ENCODE measurements at places on chromosomes 16 and 17. TPM values are rescaled to one million over a fixed set of nuclear protein-coding genes. Genes with fewer than 3 reads are reported as not detected.

TMEM186 gene
- polyA plus RNA-seq, result 11.8 TPM

FOXN1 gene
- polyA plus RNA-seq, result not detected

HCRT gene
- polyA plus RNA-seq, result not detected

FASN gene
- polyA plus RNA-seq, result 2.7 TPM

CD7 gene
- 193 TPM for polyA plus RNA-seq

CSH1 gene
- polyA plus RNA-seq, result not detected

CA4 gene
- not detected for polyA plus RNA-seq

PMP22 gene
- polyA plus RNA-seq, result not detected

AANAT gene
- polyA plus RNA-seq, result not detected

ANKS3 gene
- 4.3 TPM for polyA plus RNA-seq

LITAFD gene
- not detected for polyA plus RNA-seq

RBFOX1 gene
- polyA plus RNA-seq, result not detected

PPP1R9B gene
- 1.7 TPM for polyA plus RNA-seq

FOXC2 gene
- not detected for polyA plus RNA-seq

GUCY2D gene
- 0.22 TPM for polyA plus RNA-seq

CASKIN1 gene
- polyA plus RNA-seq, result not detected

TEKT5 gene
- not detected for polyA plus RNA-seq

STAT3 gene
- polyA plus RNA-seq, result 166 TPM

MAF gene
- polyA plus RNA-seq, result 2.2 TPM

CUEDC1 gene
- polyA plus RNA-seq, result not detected

KRT14 gene
- not detected for polyA plus RNA-seq

ST6GALNAC1 gene
- 0.28 TPM for polyA plus RNA-seq

KRTAP4-1 gene
- not detected for polyA plus RNA-seq

MPP2 gene
- 1.2 TPM for polyA plus RNA-seq

PDILT gene
- not detected for polyA plus RNA-seq

TBC1D3H gene
- polyA plus RNA-seq, result not detected

CACNG5 gene
- polyA plus RNA-seq, result not detected

RCVRN gene
- not detected for polyA plus RNA-seq

ZNF205 gene
- not detected for polyA plus RNA-seq

KRTAP1-1 gene
- not detected for polyA plus RNA-seq

TBC1D3G gene
- polyA plus RNA-seq, result not detected

CDRT15 gene
- polyA plus RNA-seq, result not detected

PDXDC1 gene
- polyA plus RNA-seq, result 39.5 TPM

GPRC5C gene
- not detected for polyA plus RNA-seq

PPY gene
- not detected for polyA plus RNA-seq

CDRT15L2 gene
- not detected for polyA plus RNA-seq

CACNG1 gene
- not detected for polyA plus RNA-seq

SOST gene
- not detected for polyA plus RNA-seq

PIK3R6 gene
- polyA plus RNA-seq, result 0.61 TPM

UNC45B gene
- polyA plus RNA-seq, result 0.43 TPM

OSGIN1 gene
- polyA plus RNA-seq, result 0.21 TPM

OR3A2 gene
- 0.46 TPM for polyA plus RNA-seq

Data from CD8-positive, alpha-beta memory T cell (primary cell).